ENCODE measurements at places on chromosomes 7 and 10.

- DNase-seq: peak; percentile 50
Measured at GRCh38 chr10:17216217-17216900, 11.7 kb upstream of the VIM start.

- no peak for DNase-seq
Measured at GRCh38 chr10:3195726-3196125, 23.1 kb upstream of the PITRM1 start.

DNA sequence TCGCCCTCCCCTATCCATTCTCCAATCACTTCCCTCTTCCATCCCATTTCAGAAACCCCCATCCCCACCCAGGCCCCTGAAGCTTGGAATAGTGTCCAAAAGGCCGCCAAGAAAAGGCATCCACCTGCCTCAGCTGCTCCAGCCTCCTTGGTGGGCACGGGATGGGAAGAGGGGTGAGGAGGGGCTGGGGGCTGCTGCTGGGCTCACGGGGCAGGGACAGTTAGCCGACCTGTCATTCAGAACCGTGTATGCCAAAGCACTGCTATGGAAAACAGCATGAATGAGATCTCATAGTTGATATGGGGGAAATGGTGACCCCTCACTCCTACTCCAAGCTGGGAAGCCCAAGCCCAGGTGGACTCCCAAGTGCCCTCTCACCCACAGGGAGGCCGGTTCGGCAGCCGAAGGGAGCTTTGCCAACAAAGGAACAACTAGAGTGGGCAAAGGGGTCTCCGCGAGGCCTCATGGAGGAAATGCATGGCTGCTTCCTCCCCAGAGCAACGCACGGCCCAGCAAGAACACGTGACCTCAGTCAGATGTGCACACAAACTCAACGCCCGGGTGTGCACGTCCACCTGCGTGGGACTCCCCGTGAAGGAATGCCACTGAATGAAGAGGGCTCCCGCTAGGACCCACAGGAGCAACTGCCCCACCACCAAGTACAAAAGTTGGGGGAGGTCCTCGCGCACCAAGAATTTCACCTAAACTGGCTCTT lies 52.5 kb downstream of the EBF3 start:
- no peak for DNase-seq

DNA sequence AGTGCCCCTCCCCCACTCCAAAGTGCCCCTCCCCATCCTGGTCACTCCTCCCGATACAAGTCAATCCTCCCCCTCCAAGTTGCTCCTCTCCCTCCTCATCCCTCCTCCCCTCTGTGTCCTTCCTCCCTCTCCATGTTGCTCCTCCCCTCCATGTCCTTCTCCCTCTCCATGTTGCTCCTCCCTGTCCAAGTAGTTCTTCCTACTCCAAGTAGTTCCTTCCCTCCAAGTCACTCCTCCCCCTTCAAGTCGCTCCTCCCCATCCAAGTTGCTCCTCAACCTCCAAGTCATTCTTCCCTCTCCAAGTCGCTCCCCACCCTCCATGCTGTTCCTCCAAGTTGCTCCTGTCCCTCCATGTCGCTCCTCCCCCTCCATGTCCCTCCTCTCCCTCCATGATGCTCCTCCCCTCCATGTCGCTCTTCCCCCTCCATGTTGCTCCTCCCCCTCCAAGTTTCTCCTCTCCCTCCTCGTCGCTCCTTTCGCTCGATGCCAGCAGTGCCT lies 8.6 kb upstream of the WBP1L start:
- no peak for DNase-seq

DNA sequence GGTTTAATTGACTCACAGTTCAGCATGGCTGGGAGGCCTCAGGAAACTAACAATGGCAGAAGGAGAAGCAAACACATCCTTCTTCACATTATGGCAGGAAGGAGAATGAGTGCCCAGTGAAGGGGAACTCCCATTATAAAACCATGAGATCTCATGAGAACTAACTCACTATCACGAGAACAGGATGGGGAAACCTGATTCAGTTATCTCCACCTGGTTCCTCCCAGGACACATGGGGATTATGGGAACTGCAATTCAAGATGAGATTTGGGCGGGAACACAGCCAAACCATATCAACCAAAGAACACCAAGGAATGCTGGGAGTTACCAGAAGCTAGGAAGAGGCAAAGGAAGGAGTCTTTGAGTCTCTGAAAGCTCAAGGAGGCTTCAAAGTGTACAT lies 94.3 kb downstream of the IPMK start:
- no peak for DNase-seq

Data from central memory CD4-positive, alpha-beta T cell (primary cell).